ENCODE measurements at places on chromosomes 11 and 22. TPM values are rescaled to one million over a fixed set of nuclear protein-coding genes. Genes with fewer than 3 reads are reported as not detected.

The TEX12 gene
- not detected for total RNA-seq

The ZDHHC8 gene
- total RNA-seq = 81.7 TPM

The NLRP14 gene
- total RNA-seq = not detected

The TSPAN32 gene
- total RNA-seq = 41.5 TPM

The ABTB2 gene
- 0.35 TPM for total RNA-seq

The RFPL3 gene
- total RNA-seq = not detected

The KCNQ1 gene
- 21.4 TPM for total RNA-seq

The SPDYC gene
- total RNA-seq = not detected

The OR8D4 gene
- not detected for total RNA-seq

The ZNF280A gene
- total RNA-seq = not detected

The KLHL35 gene
- 1.5 TPM for total RNA-seq

The CCDC134 gene
- 23.2 TPM for total RNA-seq

The C22orf23 gene
- not detected for total RNA-seq

The SGSM1 gene
- total RNA-seq = 3.4 TPM

The ADAMTS15 gene
- total RNA-seq = not detected

The TTLL1 gene
- 7.8 TPM for total RNA-seq

The DLAT gene
- total RNA-seq = 21.6 TPM

The LDHAL6A gene
- total RNA-seq = 0.20 TPM

The APOL4 gene
- total RNA-seq = not detected

The TNNT3 gene
- total RNA-seq = 9.3 TPM

The TMEM135 gene
- 9.1 TPM for total RNA-seq

The KCNK4 gene
- total RNA-seq = not detected

The UBQLNL gene
- total RNA-seq = 0.50 TPM

The OR52N2 gene
- not detected for total RNA-seq

The SELENOO gene
- total RNA-seq = 34.8 TPM

The TAF10 gene
- 116 TPM for total RNA-seq

The CCDC116 gene
- 0.29 TPM for total RNA-seq

The KCTD14 gene
- 0.20 TPM for total RNA-seq

The DNHD1 gene
- total RNA-seq = 54.0 TPM

The ZNF214 gene
- not detected for total RNA-seq

The MAPK12 gene
- 2.9 TPM for total RNA-seq

The MMP27 gene
- not detected for total RNA-seq

The OR52N4 gene
- 1.6 TPM for total RNA-seq

The ZC3H12C gene
- total RNA-seq = 0.17 TPM

The SBF1 gene
- 221 TPM for total RNA-seq

The DDI1 gene
- not detected for total RNA-seq

The MRGPRE gene
- not detected for total RNA-seq
